Stimulated activated CD8-positive, alpha-beta memory T cell treated with anti-CD3 and anti-CD28 coated beads, Interleukin-4, amount 100 ng/mL, for 1 hour (primary cell): ENCODE measurements at places on chromosomes 4 and X.

DNA sequence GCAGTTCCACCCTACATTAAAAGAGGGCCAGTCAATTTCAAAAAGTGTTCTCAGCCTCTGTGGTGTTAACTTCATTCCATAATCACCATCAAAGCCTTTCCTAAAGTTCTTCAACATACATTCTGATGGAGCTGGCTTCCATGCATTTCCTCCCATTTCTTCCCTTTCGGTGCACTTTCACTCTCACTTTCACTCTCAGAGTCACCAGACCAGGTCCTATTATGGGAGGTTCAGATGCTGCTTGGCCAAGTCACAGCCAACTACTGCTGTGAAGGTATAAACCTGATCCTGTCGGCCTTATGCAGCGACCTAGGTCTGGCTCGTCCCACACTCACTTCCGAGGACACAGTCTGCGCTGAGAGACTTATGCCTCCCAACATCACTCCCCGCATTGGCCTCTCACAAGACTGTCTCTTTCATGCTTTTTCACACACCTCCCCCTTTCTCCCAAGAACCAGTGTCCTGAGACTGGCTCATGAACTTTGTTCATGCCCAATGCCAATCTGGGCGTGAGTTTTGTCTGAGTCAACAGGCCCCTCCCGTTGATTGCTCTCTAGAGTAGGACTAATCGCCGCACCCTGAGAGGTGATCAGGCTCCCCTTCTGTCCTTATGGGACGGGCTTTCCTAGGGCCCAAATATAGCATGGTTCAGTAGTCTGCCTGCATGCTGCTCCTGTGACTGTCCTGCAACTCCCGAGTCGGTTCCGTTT lies 60.8 kb upstream of the XAGE1B start:
- no peak for DNase-seq

GRCh38 chrX:51484616-51485015 lies 11.8 kb downstream of the NUDT11 start:
- DNase-seq, result no peak

GRCh38 chr4:114082348-114082747 lies 102.9 kb upstream of the ARSJ start:
- DNase-seq, result no peak

- no peak for DNase-seq
These were observed 74.0 kb downstream of the ATG4A start for GRCh38 chrX:108165383-108166111.

DNA sequence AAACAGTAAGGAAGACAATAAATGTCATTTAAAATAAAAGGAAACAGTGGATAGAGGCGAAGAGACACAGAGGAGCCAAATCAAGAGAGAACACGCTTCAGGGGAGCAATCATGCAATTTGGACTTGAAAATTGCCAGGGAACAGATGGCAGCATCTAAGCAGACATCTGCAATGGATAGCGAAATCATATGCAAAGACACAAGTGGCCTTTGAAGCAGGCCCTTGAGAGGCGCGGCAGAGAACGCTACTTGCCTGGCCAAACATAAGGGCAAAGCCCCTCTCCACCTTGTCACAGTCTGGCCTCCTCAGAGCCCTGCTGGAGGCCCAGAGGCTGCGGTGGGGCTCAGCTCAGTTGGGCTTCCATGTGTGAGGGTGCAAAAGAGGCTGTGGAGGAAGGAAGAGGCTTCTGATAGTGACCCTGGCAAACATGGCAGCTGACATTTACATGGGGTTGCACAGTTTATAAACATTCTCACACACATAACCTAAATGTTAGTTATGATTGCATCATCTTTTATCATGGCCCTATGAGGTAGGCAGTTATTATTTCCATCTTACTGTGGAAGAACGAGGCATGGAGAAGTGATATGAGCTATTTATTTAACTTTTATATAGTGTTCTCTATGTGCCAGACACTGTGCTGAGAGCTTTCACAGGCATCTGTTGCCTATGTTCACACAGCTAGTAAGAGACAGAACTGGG lies 18.3 kb downstream of the ADGRG4 start:
- DNase-seq, result no peak

DNA sequence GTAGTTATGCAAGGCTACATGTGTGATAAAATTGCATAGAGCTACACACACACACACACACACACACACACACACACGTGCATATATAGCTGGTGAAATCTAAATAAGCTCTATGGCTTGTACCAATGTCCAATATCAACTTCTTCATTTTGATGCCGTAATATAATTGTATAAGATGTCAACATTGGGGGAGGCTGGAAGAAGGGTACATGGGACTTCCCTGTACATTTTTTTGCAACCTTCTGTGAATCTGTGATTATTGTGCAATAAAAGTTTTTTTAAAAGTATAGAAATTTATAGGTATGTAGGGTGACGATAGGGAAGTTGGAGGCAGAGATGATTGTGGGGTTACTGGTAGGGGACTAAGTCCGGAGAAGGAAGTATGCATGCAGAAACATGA lies 105.5 kb downstream of the HDAC8 start:
- no peak for DNase-seq

DNA sequence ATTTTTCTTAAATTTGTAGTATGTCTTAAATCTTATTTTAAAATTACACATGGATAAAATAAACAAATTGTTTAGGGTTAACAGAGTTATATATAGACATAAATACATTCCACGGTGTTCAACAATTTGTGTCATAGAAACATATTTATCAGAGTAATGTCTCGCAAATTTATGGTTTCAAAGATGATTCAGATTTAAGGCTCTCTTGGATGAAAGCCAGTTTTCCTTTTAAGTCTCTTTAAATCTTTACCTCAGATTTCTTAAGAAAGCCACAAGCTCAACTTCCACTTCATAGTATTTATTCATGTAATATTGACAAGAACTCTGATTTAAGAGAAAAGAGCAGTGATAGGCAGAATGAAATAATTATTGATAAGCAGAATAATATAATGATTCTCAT lies 1254.8 kb upstream of the ADGRL3 start:
- no peak for DNase-seq

DNA sequence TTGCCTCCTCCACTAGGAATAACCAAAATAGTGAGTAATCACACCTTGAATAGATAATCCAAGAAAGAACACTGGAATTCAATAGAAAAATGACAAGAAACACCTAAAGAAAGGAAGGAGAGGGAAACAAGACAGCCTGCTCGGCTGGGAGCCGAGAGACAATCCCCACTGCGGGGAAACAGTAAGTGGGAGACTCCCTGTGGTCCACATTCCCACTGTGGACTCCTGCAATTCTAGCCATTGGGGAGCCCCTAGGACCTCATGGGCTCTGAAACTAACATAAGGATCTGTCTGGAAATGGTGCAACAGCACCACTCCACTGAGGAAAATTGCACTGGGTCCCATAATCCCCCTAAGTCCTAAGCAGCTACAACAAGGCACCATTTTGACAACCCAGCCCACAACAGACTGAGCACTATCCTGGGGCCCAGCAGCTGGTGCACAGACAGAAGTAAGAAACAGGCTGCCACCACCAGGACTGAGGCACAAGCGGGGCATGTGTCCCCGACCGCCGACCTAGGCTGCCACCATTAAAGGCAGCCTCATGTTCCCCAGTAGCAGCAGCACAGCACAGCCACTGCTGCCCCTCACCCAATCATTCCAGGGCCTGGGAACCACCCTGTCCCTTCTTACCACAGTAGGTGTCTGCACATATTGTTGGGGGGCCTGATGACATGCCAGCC lies 14.2 kb downstream of the LRBA start:
- no peak for DNase-seq

DNA sequence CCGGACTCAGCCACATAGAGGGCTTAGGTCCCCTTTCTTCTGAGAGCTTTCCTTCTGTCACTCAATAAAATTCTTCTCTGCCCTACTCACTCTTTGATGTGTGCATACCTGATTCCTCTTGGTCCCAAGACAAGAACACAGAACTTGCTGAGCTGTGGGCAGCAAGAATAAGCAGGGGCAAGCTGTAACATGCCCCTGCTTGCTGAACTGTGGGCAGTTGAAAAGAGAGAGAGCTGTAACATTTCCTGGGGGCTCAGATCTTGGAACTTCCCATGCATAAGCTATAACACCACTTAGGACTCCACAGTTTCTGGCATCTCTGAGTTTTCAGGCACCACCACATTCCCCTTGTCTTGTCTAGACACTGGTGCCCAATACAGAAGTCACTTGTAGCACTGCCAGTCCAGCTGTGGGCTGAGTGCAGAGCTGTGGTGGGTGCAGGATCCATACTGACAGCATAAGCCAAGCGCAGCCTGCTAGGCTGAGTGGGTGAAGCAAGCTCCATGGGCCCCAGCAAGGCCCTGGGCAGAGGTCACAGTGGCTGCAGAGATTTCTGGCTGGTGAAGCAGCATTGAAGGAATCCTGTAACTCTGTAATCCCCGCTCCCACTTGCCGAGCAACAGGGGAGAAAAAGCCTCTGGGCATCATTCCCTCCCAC lies 241.2 kb downstream of the PCDH10 start:
- DNase-seq, result no peak

- DNase-seq, result no peak
These were observed 33.1 kb downstream of the ETNPPL start for GRCh38 chr4:108729731-108730130.

GRCh38 chr4:60201052-60201673 lies 999.0 kb upstream of the ADGRL3 start:
- DNase-seq, result no peak

DNA sequence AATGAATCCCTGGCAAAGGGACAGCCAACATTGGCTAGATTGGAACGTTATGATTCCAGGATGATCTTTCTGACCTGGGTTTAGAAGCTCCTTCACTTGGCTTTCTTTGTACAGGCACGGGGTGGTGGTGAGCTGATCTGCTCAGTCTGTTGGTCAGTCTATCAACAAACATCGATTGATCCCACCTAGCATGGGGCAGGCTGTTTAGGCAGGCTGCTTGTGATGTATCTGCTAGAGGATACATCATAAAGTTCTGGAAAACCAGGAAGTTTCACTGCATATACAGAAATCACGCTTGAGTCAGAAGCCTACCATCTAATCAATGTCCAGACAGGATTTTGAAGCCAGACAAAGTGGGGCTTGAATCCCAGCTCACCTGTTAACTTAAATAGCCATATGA lies 6.9 kb downstream of the FRMD7 start:
- DNase-seq, result no peak

DNA sequence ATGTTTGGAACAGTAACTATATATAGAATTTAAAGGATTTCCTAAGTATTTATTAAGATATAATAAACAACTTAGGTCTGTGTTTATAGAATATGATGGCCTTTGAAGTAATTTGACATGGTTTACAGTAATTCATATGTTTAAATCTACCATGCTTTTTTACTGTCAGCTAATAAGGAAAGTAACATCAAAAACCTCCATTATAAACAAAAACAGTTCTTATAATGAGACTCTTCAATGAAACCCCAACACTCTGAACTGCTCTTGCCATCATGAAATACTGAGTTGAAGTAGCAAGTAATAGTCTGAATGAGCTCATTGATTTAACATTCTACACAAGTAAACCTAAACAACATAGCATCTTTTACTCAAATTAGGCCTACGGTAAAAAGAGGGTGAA lies 1236.5 kb downstream of the FSTL5 start:
- no peak for DNase-seq

DNA sequence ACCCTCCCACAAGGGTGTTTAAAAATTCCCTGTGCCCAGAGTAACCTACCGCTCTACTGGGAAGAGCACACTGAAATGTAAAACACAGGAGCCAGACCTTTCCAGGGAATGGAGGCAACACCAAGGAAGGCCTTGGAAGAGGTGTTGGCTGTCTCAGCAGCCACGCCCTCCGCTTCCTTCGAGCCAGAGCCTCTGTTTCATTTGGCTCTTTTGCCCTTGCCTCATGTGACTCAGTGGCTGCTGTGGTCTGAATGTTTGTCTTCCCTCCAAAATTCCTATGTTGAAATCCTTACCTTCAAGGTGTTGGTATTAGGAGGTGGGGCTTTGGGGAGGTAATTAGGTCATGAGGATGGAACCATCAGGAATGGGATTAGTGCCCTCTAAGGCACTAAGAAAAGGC lies 11.3 kb downstream of the SCD5 start:
- no peak for DNase-seq

- no peak for DNase-seq
These were observed 90.5 kb upstream of the TRIM2 start for GRCh38 chr4:153113838-153114105.
